ENCODE measurements at places on chromosomes 7 and 10. TPM values are rescaled to one million over a fixed set of nuclear protein-coding genes. Genes with fewer than 3 reads are reported as not detected.

The MKLN1 gene
- total RNA-seq, result 21.8 TPM

The NUTM2D gene
- total RNA-seq, result 6.0 TPM

The PLEKHA1 gene
- 13.7 TPM for total RNA-seq

The CDHR1 gene
- not detected for total RNA-seq

The INMT gene
- total RNA-seq, result 220 TPM

The AKAP9 gene
- 26.2 TPM for total RNA-seq

The AQP1 gene
- 3.8 TPM for total RNA-seq

The MLXIPL gene
- total RNA-seq, result not detected

The MINPP1 gene
- 25.8 TPM for total RNA-seq

The ERVW-1 gene
- total RNA-seq, result not detected

The SLC26A5 gene
- not detected for total RNA-seq

The ADAM12 gene
- total RNA-seq, result 18.3 TPM

The GLCCI1 gene
- 3.6 TPM for total RNA-seq

The SYNPO2L gene
- 0.06 TPM for total RNA-seq

The CLRN3 gene
- not detected for total RNA-seq

The WIPF3 gene
- not detected for total RNA-seq

The WEE2 gene
- not detected for total RNA-seq

The LIPN gene
- not detected for total RNA-seq

The PON3 gene
- 0.39 TPM for total RNA-seq

The CFAP43 gene
- 0.15 TPM for total RNA-seq

The OR6V1 gene
- total RNA-seq, result not detected

The ASB13 gene
- total RNA-seq, result 10.7 TPM

The KNDC1 gene
- total RNA-seq, result 0.29 TPM

The PILRB gene
- total RNA-seq, result 6.1 TPM

The IFIT1B gene
- not detected for total RNA-seq

The COBL gene
- total RNA-seq, result 0.06 TPM

The PNLIPRP1 gene
- not detected for total RNA-seq

The GSTO1 gene
- total RNA-seq, result 145 TPM

The MEIG1 gene
- not detected for total RNA-seq

The PLCE1 gene
- total RNA-seq, result 4.9 TPM

The ATOH7 gene
- not detected for total RNA-seq

The ACTL6B gene
- not detected for total RNA-seq

The VSTM2A gene
- total RNA-seq, result not detected

The C7orf33 gene
- not detected for total RNA-seq

The BLNK gene
- not detected for total RNA-seq

The LIPM gene
- total RNA-seq, result not detected

The GPR26 gene
- not detected for total RNA-seq

The LIPJ gene
- not detected for total RNA-seq
